ENCODE measurements at places on chromosomes 2 and 18. TPM values are rescaled to one million over a fixed set of nuclear protein-coding genes. Genes with fewer than 3 reads are reported as not detected.

GRCh38 chr18:79582978-79583377, 96.6 kb upstream of the CTDP1 start:
- no peak for DNase-seq

DNA sequence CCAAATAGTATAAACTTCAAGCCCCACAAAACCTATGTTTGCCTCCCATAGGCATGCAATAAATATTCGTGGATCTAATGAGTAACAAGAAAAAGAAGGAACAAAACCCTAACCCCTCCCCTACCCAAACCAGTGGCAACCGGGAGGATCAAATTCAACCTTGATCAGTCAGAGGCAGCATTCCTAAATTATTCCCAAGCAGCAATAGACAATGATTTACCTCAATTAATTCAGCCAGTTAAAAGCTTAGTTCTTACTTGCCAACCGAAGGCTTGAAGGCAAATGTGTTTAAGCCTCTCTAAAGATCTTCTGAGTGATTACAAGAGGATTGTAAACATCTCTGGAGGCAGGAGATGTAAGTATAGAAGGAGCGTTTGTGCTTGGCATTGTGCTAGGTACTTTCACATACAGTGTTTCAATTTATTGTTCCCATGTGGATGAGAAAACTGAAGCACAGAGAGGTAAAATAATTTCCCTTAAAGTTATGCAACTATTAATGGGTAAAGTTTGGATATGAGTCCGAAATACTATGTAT, 197.7 kb downstream of the MTX2 start:
- no peak for DNase-seq

CFC1 gene
- total RNA-seq = 1.8 TPM

DNA sequence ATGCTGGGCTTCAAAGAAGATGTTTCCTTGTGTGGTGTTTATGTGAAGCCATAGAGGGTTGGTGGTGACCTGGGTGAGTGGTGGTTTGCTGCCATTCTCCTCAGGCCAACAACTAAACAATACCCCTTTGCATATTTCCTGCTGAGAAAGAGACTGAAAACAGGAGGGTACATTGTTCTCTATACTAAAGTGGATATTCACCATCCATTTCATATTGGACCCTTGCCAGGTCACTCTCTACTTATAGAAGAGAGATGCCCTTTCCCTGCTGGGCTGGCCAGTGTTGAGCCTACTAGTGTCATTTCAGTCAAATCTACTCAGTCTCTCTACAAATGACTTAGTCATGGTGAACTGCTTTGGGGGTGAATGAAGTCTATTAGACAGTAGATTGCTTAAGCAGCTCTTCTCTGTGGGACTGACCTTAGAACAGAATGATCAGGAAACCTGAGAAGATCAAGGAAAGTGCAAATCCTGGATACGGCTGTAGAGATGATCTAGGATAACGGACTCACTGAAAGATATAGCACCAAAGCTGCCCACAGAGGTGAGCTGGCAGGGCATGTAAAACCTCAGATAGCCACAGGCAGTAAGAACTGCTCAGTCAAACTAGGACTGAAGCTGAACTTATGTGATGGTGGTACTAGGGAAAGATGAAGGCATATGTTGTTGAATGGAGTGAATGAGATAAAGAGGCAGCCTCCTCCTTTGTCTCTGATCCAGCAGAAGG, 154.9 kb downstream of the MYO3B start:
- no peak for DNase-seq

DNA sequence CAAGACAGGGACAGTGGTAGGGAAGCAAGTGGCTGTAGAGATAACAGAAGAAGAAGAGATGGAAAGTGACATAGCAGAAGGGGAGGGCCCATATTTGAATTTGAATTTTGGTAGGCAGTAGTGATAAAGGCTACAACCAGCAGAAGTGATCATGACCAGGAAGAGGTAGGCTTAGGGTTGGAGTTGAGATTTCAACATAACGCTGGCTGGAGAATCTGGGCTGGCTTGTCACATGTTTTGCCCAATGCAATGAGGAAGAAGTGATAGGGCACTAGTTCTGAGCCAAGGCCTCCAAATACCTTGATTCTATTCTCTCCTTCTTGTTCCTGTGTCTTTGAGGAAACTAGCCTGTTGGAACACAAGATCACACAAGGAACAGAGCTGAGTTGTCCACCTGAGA, 69.4 kb downstream of the SCG2 start:
- no peak for DNase-seq

CRYGD gene
- 0.76 TPM for total RNA-seq

- no peak for DNase-seq
Measured at GRCh38 chr2:219112651-219113338, 47.8 kb downstream of the NHEJ1 start.

PLGLB2 gene
- total RNA-seq = 0.86 TPM

DNA sequence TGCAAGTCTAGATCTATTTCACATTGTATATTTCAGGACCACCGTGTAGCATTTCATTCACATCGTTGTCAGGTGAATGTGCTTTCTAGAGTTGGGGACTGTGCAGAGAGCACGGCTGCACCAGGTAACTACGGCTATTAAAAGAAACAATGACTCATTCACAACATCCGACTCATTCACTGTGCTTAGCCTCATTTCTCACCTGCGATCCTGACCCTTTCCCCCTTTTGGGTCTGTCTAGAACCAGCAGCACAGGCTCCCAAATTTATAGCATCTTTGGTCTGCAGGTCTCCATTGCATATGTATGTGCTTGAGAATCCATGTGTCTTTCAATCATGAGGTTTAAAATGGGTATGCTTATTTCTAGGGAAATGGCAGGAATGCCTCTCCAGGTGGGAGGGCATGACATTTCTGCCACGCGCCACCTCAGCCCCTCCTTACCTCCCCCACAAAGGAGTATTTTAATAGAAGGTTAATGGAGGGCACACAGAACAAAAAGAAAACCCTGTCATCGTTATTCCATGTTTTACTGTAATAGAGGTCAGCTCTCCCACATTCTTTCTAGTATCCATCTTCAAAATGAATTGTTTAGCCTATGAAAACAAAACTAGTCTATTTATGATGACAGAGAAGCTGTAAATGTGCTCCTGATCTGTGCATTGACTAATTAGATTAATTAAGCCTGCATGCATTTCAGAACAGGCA, 246.7 kb upstream of the EPHA4 start:
- DNase-seq = no peak

AQP12A gene
- not detected for total RNA-seq

KIAA1328 gene
- 9.5 TPM for total RNA-seq

GRCh38 chr2:129883121-129883520, 96.3 kb upstream of the RAB6C start:
- DNase-seq = no peak

BARD1 gene
- 33.6 TPM for total RNA-seq

DNA sequence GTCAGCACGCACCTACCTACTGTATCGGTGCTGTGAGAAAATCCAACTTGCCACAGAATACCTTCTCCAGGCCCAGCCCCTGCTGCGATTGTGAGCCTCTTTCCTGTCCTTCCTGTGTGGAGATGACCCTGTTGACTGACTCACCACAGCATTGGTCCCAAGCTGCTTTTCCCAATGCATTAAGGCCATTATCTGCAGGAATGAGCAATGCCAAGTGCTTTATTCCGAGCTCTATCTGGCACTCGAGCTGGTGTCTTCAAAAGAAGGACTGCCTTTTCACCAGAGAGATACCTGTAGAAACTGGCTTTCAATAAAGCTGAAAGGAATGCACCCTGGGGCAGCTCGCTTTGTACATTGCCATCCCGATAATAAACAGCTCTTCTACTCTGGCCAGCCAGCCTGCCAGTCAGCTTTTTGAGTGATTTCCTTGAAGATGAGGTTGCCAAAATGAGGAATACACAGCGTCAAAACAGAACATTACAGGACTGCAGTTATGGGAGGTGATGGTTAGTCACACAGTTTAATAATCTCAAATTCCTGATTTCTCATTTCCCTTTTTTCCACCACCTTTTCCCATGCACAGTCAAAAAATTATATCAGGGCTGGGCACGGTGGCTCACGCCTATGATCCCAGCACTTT, 8.3 kb upstream of the RNF103 start:
- no peak for DNase-seq

DNA sequence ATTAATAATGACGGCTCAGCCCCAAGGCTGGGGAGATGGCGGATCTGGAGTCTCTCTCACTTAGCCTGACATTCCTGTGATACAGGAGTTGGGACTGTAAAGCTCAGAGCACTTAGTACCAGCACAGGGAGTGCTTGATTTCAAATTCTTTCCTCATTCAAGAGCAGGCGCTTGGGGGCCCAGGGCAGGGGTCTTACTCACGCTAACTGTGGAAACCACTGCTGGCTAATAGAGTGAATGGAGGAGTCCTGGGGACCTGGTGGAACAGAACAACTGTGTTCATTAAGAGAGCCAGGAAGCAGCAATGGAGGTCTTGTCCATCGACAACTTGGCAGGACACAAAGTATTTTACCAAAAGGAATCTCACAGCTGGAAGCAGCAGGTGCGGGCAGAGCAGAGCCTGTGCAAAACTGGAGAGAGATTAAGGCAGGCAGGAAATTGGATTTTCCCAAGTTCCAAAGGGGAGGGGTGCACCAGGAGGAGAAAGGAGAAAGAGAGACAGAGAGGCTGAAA, 358.9 kb downstream of the TNS1 start:
- no peak for DNase-seq

GRCh38 chr2:207167099-207167923, 1.6 kb upstream of the KLF7 start:
- DNase-seq = no peak

CAPN14 gene
- total RNA-seq = 0.25 TPM

DNA sequence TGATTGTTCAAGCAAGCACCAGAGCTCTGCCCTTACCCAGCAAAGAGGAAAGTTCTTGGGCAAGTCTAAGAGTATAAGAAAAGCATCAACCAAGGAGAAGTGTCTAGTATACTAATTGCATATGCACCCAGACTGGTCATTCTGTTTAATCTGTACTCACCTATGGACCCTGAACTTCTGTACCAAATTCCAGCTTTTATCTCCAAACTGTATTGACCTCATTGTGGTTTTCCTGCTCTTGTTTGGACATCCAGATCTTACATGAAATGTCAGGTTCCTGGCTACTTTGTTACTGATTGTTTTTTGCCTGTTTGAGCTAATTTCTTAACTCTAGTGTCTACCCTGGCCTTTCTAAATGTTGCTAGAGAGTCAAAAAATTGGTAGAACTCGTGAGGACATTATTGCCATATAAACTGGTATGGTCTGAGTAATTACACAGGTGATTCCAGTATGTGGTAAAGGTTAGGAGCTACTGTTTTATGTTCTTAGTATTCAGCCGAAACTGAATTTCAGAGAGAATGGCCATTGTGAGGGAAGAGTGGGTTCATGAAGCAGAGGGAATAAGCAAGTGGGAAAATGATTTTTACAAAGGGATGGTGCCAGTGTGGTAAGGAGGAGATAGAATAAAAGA, 146.3 kb downstream of the HNMT start:
- no peak for DNase-seq

DNA sequence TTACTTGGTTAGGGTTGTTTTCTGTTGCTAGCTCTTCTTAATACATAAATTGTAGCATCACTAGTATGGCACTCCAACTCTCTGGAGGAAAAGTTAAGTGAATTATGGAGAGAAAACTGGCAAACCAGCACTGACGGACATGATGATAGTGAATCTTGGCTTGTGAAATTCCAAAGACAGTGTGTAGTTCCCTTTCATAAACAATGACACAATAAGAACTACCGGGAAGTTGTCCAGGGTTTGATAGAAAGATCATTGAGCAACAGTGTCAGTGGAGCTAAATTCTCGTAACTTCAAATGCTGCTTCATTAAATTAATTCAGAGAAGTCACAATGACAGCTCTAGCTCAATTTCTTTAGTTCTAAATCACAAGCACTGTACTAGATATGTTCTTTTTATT, 66.5 kb downstream of the RIT2 start:
- no peak for DNase-seq

PKDCC gene
- total RNA-seq = 959 TPM

ADD2 gene
- 373 TPM for total RNA-seq

GRCh38 chr2:2581331-2582159, 250.5 kb upstream of the MYT1L start:
- no peak for DNase-seq

IL36B gene
- total RNA-seq = not detected

CFAP210 gene
- 0.32 TPM for total RNA-seq

Measured in glutamatergic neuron (in vitro differentiated cells).